ENCODE measurements at places on chromosomes 5 and 9.

DNA sequence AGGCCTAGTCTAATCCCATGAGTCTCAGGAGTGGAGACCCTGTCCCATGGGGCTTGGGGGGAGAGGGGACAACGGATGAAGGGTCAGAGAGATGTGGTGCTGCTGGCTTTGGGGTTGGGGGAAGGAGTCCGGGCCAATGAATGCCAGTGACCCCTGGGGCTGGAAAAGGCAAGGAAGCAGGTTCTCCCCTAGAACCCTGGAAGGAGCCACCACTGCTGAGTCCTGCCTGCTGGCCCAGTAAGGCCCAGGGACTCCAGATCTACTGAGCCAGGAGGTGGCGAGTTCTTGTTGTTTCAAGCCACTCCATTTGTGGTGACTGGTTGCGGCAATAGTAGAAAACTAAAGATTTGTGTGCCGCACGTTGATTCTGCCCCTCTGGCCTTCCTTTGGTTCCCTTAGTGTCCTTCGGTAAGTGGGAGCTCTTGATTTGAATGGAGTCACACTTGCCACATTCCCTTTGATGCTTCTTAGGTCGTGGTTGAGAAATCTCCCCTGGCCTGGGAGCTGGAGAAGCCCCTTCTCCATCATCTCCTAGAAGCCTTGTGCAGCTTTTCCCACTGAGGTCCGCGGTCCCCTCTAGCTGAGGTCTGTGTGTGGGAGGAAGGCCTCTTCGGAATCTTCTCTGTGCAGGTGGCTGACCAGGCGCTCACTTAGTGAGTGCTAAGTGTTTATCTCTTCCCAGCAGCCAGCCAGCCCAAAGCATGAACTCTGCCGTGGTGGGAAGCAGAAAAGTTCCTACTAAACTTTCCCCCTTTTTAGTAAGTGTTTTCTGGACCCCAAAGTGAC, 9.0 kb downstream of the FCN1 start:
- no peak for DNase-seq

DNA sequence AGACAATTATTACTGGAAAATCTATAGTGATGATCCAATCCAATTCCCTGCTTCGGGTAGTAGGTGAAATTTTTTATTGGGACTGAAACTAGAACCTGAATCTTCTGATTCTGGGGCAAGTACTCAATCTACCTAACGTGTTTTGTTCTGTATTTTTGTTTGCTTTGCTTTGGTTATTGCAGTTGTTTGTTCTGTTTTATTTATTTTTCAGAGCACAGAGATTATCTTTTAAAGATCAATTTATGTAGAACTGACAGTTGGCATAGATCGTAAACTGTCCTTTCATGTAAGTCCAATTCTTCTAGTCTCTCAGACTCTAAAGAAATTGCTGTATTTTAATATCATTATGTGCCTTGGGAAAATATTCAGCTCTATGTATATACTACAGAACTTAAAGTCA, 401.6 kb downstream of the ANXA1 start:
- no peak for DNase-seq

GRCh38 chr5:16922430-16922829, 13.7 kb downstream of the MYO10 start:
- DNase-seq, result no peak

DNA sequence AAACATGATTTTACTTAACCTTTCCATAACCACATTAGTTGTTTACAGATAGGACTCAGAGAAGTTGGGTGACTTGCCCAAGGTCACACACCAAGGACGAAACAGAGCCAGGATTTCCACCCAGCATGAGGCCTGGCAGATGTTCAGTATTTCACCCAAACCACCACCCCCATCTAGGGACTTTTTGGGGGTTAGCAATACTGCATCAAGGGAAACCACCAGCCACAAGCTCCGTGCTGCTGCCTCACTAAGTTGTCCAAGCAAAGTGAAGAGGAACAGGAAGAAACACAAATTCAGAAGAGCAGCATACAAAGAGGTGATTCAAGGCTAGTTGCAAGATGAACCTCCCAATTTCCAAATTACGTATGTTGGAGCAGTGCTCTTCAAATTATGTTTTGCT, 219.6 kb upstream of the RORB start:
- DNase-seq, result no peak

DNA sequence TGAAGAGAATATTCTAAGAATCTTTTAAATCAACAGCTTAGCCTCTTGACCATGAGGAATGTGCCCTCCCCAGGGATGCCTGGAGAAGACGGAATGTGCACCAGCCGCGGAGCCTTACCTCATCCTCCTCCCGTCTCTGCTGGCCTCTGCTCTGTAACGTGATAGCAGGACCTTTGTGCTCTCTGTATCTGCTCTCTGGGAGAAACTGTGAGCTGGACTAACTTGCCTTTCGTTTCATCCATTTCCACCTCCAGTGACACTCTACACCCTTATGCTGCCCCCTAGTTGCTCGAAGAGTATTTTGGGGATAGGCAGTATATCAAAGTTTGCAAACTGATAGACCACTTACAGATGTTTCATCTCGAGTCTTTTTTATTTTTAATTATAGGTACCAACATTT, 141.4 kb downstream of the NPR3 start:
- no peak for DNase-seq

GRCh38 chr5:120465436-120465961, 1.4 kb downstream of the PRR16 start:
- no peak for DNase-seq

GRCh38 chr5:78109891-78110324, 184.6 kb downstream of the AP3B1 start:
- no peak for DNase-seq

- no peak for DNase-seq
Measured at GRCh38 chr5:10291692-10292339, 15.9 kb downstream of the CMBL start.
